Thoracic aorta (tissue), 2 donors: ENCODE measurements at places on chromosomes 11 and 22. TPM values are rescaled to one million over a fixed set of nuclear protein-coding genes. Genes with fewer than 3 reads are reported as not detected.

Gene OR52K2
- not detected for total RNA-seq

Gene PANX2
- 2.5 TPM for total RNA-seq

Gene HOATZ
- not detected for total RNA-seq

Gene APOL3
- total RNA-seq, result 53.1 TPM

Gene RBM14
- total RNA-seq, result 72.7 TPM

Gene ANO1
- total RNA-seq, result 122 TPM

Gene C11orf98
- 20.5 TPM for total RNA-seq

Gene OR5P2
- total RNA-seq, result not detected
